ENCODE measurements at places on chromosomes 16 and 17.
A peak's percentile ranks its signal among the peaks of the same experiment; 100 is the strongest.

DNA sequence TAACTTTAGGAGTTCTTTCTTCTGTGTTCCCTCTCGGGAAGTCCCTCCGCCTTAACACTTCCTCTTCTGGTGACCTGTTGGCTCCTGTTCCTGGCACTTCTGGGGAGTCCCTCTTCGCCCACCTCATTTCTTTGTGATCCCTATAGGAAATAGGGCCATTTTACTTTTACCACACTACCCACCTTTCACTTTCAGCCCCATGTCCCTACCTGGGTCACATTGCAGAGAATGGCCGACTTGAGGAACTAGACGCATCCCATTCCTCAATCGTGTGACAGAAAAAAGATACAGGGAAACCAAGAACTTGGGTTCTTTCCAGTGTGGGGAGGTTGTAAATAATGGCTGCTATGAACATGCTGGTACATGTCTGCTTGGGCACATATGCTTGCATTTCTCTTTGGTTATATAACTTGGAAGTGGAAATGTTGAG is 6.6 kb downstream of the IL21R start:
- no peak for DNase-seq

- no peak for DNase-seq
These were observed 49.6 kb upstream of the IRF8 start for GRCh38 chr16:85849388-85849787.

DNA sequence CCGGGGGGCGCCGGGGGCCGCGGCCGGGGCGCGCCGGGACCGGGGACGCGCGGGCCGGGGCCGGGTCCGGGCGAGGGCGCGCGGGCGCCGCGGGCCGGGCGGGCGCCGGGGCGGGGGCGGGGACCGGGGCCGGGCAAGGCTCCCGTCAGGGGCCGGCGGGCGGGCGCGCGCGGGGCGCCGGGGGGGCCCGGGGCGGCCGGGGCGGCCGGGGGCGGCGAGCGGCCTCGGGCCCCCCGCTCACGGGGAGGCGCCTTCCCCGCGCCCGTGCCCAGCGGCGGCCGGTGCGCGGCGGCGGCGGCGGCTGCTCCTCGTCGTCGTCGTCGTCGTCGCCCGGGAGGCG is 563 bp downstream of the ZCCHC14 start:
- DNase-seq = no peak

DNA sequence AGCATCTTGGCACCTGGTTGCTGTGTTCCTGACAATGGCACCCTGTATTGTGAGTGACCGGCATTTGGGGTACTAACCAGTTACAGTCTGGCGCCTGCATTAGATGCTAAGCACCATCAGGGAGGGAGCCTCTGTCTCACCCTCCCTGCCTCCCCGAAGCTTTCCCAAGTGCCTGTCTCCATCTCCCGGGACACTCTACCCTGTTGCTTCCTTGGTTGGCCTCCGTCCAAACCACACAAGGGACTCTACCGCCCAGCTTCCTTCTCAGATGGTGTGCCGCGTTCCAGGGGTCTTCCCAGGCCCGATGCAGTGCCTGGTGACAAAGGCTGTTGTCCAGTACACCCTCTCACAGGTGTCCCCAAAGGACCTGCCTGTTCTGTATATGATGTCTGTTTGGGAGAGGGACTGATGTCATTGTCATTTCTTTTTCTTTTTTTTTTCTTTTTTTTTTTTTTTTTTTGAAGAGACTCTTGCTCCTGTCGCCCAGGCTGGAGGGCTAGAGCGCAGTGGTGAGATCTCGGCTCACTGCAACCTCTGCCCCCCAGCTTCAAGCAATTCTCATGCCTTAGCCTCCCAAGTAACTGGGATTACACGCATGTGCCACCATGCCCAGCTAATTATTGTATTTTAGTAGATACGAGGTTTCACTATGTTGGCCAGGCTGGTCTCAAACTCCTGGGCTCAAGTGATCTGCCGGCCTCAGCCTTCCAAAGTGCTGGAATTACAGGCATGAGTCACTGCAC is 6.7 kb downstream of the SNN start:
- no peak for DNase-seq

- no peak for DNase-seq
These were observed 17.2 kb downstream of the MNT start for GRCh38 chr17:2383628-2384167.

GRCh38 chr17:40909351-40909750 is 24.3 kb upstream of the KRT20 start:
- peak; percentile 74 for DNase-seq

DNA sequence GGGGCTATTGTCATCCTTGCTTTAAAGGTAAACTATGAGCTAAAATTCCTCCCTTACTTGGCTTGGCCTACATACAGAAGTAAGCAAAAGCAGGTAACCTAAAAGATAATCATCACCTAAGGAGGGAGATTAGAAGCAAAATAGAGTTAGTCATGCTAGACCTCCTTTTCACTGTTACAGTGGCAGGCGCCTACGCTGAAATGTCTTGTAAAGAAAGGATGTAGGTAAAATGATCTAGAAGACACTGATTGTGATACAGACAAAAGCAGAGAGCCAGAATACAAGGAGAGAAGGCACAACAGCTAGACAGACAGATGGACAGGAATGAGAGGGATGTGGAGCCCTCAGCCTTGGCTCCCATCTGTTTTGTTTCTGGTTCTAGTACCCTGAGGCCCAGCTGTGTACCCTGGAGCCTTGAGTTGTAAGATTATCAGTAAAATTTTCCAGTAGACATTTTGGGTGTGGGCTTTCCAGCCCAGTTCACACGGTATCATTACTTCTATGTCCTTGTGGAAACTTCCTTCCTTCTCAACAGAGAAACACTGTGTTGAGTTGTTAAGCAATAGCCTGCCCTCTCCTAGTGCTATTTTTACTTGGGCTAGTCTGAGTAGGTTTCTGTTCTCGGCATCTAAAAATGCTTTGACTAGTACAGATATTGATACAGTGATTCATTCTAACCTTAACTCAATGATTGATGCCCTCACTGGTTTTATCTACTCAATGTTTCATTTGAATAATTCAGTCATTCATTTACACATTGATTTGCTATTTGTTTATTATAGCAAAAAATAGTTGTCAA is 7.7 kb upstream of the C16orf78 start:
- no peak for DNase-seq

DNA sequence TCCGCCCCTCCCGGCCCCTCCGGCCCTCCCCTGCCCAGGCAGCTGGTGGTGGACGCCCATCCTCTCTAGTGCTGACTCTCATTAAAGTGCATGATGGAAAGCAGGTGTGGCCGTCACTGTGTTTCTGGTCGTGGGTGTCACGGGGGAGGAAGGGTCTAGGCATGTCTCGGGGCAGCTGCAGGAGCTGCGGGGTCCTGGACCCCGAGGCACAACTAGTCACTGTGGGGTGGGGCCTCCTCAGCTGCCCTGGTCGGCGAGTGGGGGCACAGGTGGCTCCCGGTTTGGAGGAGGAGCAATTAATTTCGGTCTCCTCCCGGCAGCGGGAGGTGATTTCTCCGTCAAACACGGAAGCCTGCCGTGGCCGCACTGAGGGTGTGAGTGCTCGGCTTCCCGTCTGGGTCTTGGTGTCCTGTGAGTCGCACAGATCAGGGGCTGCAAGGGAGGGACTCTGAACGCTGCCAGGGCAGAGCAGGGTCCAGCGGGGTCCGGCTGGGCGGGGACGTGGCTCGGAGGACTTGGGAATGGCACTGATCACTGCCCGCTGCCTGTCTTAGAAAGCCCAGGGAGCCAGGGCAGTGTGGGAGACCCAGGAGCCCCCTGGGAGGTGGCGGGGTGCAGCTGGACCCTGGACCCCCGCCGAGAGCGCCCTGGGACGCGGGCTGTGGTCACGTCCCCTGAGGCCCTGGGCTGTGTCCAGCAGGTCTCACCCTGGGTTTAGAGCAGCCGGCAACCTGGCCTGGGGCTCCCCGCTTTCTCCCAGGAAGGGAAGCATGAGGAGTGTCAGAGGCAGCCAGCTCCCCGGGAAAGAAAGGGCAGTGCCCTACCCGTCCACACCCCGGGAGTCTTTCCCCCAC is 3.3 kb downstream of the TPSD1 start:
- DNase-seq = no peak

Data from left kidney (tissue), 8 donors.